GM04503 (cell line): ENCODE measurements at places on chromosomes 2 and 18.

- no peak for DNase-seq
Observed at GRCh38 chr2:218001629-218002028, 1.2 kb downstream of the TNS1 start.

- DNase-seq, result no peak
Observed at GRCh38 chr2:127893494-127893893, 7.7 kb upstream of the AMMECR1L start.

DNA sequence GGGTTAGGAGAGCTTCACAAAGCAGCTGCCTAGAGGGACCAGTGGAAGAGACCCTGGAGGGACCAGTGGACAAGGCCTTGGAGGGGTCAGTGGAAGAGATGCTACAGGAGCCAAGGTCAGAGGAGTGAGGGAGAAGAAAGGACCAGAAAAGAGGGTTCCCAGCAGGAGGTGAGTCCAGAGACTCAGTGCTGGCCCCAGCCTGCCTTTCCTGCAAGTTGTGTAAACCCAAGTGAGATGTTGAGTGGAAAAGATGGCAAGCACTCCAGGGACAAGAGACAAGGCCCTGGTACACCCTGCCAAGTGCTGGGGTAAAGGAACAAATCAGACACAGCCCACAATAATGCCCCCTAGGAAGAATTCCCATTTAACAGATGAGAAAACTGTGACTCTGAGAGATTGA, 94.4 kb downstream of the TTC32 start:
- DNase-seq, result no peak

- peak; percentile 3 for DNase-seq
Observed at GRCh38 chr2:164314148-164314547, 307.1 kb downstream of the GRB14 start.

GRCh38 chr2:186308347-186308746, 177.7 kb upstream of the ZC3H15 start:
- DNase-seq, result no peak

- DNase-seq, result peak; percentile 79
Observed at GRCh38 chr2:196660244-196660643, 20.7 kb downstream of the CCDC150 start.

- peak; percentile 61 for DNase-seq
Observed at GRCh38 chr2:55585451-55586080, 31.9 kb downstream of the PPP4R3B start.

- DNase-seq, result no peak
Observed at GRCh38 chr2:7363906-7364305, 446.7 kb downstream of the RNF144A start.

DNA sequence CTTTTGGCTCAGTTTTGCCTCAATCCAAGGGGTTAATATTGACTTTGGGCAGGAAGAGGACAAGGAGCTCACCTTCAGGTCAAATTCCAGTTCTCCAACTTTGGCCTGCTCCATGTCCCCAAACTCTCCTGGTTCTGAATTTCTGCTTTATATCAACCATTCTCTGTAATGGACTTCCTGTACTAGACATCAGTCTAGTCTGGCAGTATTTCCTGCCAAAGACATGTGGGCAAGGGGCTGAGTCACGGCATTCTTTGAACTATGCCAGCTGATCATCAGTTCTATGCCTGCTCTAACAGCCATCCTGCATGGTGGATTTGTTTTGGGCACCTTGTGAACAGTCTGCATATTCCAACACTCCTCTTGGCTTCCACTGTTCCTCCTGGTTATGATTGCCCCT, 199.4 kb downstream of the ZEB2 start:
- peak; percentile 19 for DNase-seq

GRCh38 chr2:238082827-238083226, 17.3 kb upstream of the ESPNL start:
- DNase-seq, result no peak

- no peak for DNase-seq
Observed at GRCh38 chr2:70616168-70616694, 62.6 kb upstream of the TGFA start.

- DNase-seq, result no peak
Observed at GRCh38 chr2:30766666-30767065, 40.6 kb downstream of the CAPN13 start.

DNA sequence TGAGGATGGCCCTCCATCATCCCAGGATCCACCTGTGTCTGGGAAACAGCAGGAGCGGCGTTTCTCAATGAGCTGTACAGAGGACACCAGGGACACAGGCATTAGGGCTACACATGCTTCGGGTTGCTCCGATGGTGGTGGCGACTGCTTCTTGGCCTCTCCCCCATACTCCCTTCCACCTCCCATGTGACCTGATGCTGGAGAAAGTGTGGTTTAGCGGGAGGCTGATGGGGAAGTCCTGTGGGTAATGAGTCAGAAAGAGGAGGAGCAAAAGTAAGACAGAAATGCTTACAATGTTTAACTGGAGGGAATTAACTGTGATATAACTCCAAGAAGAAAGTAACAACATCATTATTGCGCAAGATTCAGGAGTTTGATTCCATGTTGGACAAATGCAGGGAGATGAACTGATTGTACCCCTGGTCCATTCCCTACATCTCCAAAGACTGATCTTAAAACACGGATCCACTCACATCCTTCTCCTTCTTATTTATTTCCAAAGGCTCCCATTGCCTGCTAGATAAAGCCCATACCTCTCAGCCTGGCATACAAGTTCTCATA, 186.6 kb downstream of the NRP2 start:
- DNase-seq, result no peak

GRCh38 chr2:234939576-234939975, 12.2 kb upstream of the SH3BP4 start:
- no peak for DNase-seq

- no peak for DNase-seq
Observed at GRCh38 chr2:231188506-231189170, 9.8 kb upstream of the ARMC9 start.

DNA sequence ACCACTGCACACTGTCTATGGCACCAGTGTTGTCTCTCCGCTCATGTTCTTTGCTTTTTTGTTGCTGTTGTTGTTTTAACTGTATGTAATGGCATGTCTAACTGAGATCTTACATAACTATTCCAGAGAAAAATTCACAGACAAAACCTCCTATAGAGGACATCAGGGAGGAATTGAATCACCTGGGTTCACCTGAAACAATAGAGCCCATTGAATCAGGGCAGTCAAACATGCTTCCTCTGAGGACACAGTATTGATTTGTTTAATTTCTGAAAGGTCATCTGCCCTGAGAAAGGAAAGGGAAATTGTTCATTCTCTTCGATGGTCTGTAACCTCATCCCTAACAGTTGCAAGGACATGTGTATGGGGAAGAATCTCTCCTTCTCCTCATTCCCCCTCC, 237.5 kb downstream of the SRBD1 start:
- no peak for DNase-seq

DNA sequence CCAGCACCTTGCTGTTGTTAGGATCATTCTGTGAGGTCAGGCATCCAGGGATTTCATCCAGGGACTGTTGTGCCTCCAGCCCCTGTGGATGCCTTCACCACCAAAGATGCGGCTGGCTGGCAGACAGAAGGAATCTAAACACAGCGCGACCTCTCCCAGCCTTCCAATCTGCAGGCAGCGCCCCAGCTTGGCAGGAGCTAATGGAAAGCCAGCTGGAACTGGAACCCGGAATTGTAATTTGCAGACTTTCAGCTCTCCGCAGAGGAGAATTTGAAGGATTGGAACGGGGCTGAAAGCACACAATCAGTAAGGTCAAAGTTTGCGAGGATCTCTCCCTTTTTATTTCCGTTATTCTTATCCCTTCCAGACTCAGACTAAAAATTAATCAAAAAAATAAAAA, 127.8 kb downstream of the TRIB2 start:
- DNase-seq, result no peak

GRCh38 chr2:177758591-177759371, 313.8 kb downstream of the PDE11A start:
- DNase-seq, result no peak

GRCh38 chr2:142321706-142322280, 191.0 kb upstream of the LRP1B start:
- no peak for DNase-seq
